ENCODE measurements at places on chromosomes 1 and 21.

DNA sequence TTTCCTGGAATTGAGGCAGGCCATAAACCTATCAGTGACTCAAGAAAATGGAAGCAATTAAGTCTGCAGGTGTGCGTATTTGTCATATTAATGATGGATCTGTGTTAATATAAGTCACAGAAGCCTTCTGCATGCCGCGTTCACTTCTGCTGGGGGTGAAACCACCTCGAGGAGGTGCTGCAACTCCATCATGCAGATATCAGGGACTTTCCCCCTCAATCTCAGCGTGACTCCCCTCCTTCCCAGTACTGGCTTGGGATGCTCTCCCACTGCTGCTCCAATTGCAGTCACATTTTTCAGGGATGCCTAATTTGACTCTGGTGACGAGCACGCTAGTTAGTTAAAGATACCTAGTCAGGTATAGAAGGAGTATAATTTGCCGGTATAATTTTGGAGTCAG is 87.5 kb downstream of the ASTN1 start:
- no peak for DNase-seq

- DNase-seq: no peak
These were observed 148.7 kb downstream of the PGBD5 start for GRCh38 chr1:230277201-230278025.

- no peak for DNase-seq
These were observed 125.7 kb upstream of the L1TD1 start for GRCh38 chr1:62068978-62069377.

DNA sequence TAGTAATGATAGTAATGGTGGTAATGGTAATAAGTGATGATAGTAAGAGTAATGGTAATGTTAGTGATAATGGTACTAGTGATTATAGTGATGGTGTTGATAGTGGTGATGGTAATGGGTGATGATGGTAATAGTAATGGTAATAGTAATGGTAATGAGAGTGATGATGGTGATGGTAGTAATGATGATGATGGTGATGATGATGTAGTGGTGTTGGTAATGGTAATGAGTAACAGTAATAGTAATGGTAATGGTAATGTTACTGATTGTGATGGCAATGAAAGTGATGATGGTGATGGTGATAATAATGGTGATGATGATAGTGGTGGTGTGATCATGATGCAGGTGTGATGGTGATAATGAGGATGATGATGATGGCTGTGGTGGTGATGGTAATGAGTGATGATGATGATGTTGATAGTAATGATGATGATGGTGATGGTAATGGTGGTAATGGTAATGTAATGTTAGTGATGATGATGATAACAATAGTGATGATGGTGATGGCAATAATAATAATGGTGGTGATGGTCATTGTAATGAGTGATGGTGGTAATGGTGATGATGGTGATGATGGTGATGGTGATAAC is 235.0 kb downstream of the MATN1 start:
- DNase-seq: no peak

GRCh38 chr1:3522564-3523265 is 68.2 kb downstream of the ARHGEF16 start:
- DNase-seq: no peak

DNA sequence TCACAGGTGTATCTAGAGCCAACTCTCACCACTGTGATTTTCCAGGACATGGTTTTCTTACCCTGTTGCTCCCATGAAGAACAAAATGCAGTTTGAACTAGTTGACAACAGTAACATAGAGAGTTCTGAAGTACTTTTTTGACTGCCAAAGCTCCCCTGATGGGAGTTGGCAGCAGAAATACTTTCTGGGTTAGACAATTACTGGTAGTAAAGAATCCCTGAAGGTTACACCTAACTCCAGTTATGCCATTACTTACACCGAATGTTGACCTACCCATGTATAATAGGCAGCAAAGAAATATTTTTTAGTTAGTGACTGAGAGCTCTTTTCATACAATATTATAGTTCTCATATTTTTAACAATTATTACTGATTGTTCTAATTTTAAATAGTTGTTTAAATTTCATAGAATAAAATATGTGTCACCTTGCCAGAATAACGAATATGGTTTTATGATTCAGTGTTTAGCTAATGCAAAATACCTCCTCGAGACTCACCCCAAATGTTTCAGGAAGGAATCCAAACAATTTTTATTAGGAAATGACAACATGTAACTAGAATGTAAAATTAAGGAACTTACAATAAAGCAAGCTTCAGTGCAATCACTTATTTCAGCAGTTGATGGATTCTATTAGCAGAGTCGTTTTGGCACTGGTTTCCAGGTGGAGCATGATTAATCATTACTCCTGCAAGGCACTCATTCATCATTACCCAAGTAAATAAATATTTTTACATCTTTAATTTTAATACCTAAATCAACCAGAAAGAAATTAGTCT is 237.6 kb downstream of the MRPL39 start:
- DNase-seq: no peak

Data from activated CD4-positive, alpha-beta T cell treated with anti-CD3 and anti-CD28 coated beads, Interleukin-2, amount 50 U/mL, for 4 hours (primary cell).